ENCODE measurements at places on chromosomes 5 and 9.

DNA sequence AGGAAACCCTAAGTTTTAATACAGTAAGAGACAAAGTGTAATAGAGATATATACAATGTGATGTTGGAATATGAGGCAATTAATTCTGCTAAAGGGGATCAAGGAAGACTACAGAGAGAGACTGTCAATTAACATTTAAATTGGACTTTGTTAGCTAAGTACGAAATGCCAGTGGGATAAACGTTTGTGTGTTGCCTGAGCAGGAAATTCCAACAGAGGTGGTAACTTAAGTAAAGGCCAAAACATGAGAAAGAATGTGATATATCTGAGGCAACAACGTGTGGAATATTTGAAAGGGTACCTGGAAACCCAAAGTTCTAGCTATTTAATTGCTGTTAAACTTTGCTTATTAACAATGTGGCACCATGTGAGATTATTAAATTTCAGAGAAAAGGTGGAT lies 1666.9 kb upstream of the WWC1 start:
- no peak for DNase-seq

DNA sequence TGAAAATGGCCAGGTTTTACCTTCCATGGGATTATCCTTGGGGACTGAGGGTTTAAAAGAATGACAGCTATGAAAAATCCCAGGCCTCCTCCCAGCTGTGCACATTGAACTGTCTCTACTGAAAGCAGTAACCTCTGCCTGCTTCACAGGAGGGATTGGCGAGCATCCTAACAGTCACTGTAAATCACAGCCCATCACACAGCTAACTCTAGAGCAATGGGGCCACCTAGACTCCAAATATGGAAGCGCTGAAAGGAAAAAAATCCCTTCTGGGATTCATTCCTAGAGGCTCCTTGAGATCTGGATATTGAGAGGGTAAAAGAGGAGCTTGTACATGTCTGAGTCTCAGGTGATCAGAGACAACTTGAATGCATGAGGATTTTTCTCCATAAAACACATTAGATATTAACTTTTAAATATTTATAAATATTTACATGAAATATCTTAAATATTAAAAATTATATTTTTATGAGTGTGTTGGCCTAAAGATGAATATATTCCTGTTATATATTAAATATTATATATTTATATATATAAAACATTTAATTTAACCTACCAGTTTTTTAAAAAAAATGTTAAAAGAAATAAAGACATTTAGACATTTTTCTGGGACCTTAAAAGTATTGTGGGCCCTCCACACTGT lies 133.8 kb upstream of the SLC24A2 start:
- peak; percentile 76 for DNase-seq

GRCh38 chr5:169242175-169242848 lies 58.6 kb downstream of the SLIT3 start:
- DNase-seq = no peak

- DNase-seq = no peak
Measured at GRCh38 chr5:86880344-86880743, 262.6 kb downstream of the COX7C start.

DNA sequence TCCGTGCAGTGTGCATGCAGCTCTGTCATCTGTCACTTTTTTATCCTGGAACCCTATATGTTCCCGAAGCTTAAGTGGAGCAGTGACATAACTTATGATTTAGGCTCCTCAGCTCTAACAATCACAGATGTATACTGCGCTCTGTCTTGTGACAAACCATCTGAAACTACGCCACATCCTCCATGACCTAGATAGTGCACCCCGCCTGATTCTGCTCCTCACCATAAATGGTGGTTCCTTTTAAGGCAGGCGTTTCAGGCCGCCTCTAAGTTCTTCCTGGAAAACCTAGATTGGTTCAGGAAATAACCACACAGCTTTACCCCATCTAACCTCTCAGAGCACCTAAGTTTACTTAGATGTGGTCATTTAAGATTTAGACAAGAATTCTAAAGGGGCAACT lies 372.0 kb downstream of the CDH10 start:
- DNase-seq = no peak

GRCh38 chr9:98148486-98148885 lies 29.5 kb upstream of the TRIM14 start:
- DNase-seq = no peak

- DNase-seq = no peak
Measured at GRCh38 chr5:177310757-177311391, 824 bp downstream of the MXD3 start.

GRCh38 chr9:96251451-96251850 lies 50.5 kb downstream of the HSD17B3 start:
- DNase-seq = no peak

DNA sequence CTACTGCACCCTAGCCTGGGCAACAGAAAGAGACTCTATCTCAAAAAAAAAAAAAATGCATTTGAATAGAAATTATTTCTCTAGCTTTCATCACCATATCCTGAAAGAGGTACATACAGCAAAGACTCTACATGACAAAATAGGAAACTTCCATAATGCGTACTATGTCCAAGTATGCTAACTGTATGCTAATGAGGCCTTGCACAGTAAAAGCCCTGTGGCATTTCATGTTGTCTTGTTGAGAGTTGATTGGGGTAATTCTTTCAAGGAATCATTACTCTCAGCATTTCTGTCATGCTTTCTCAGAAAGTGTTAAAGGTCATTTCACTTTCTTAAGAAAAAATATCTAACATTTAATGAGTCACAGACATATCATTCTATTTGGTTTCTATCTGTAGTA lies 393.4 kb downstream of the CTNND2 start:
- DNase-seq = no peak

- DNase-seq = no peak
Measured at GRCh38 chr5:58738336-58738735, 155.5 kb downstream of the RAB3C start.

GRCh38 chr5:6371079-6371810 lies 7.1 kb downstream of the MED10 start:
- no peak for DNase-seq

DNA sequence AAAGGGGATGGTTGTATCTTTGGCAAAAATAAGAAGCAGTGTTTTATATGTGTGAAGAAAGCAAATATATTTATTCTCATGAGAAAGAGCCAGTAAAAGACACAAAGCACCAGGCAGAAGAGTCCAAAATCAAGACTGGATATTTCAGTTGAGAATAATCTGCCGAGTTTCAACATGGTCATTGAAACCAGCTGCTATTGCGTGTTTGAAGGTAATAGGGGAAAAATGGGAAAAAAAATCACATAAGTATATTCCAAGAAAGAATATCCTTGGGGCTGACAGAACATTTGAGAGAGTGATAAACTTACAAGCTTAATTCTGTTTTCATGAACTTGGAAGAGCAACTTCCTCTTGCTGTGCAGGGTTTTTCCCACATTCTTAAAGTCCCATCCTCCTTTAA lies 79.9 kb downstream of the ISOC1 start:
- DNase-seq = no peak

GRCh38 chr9:90459321-90459720 lies 183.3 kb downstream of the DIRAS2 start:
- no peak for DNase-seq

- DNase-seq = peak; percentile 79
Measured at GRCh38 chr5:150746-151145, 40.5 kb upstream of the LRRC14B start.

- DNase-seq = peak; percentile 76
Measured at GRCh38 chr9:101311758-101312420, 72.9 kb downstream of the BAAT start.

- no peak for DNase-seq
Measured at GRCh38 chr9:127491516-127491915, 40.2 kb downstream of the LRSAM1 start.

GRCh38 chr9:92518199-92518598 lies 17.6 kb downstream of the ECM2 start:
- no peak for DNase-seq

GRCh38 chr5:68159224-68159951 lies 56.2 kb upstream of the PIK3R1 start:
- no peak for DNase-seq

DNA sequence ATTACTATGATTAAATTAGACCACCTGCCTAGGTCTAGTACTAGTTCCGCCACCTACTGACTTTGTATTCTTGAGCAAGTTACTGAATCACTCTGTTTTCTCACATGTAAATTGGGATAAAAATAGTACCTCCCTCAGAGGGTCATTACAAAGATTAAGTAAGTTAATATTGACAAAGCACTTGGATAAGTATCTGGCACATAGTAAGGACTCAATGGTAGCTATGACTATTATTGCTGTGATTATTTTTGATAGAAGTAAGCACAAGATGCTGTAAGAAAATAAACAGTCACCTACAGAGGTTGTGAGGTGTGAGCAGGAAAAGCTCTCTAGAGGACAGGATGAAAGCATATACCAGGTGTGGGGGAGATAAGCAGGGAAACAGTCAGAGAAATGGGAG lies 173.1 kb upstream of the PAPPA start:
- DNase-seq = no peak

DNA sequence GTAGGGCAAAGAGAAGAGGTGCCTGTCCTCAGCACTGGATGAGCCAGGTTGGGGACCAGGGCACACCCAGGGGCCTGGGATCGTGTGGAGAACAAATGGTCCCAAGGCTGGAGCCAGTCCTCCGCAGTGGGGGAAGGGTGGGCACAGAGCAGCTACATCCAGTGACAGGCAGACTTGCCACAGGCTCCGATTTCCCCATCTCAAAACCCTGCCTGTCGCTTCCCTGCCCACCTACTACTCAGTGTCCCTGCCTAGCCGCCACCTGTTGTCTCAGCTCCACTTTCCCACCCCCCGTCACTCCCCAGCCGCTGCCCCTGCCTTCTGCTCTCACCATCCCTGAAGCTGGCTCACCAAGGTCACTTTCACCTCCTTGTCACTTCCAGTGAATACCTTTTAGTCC lies 13.9 kb upstream of the ENHO start:
- DNase-seq = no peak

DNA sequence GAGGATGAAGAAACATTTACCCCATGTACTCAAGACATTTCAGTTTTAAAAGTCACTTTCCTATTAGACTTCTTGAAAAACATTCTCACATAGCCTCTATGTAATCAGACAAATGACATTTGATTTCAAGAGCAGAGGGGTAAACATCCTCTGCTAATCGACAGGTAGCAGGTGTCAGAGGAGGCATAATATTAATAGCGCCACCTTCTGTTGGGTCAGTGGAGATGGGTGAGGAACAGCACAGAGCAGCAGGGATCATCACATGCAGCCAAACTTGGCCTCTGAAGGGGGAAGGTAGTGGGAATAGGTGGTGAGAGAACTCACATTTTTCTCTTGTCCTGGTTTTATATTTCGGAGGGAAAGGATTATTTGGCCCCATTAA lies 3.3 kb upstream of the LSM11 start:
- no peak for DNase-seq

- no peak for DNase-seq
Measured at GRCh38 chr9:134889386-134890154, 9.0 kb downstream of the FCN2 start.

DNA sequence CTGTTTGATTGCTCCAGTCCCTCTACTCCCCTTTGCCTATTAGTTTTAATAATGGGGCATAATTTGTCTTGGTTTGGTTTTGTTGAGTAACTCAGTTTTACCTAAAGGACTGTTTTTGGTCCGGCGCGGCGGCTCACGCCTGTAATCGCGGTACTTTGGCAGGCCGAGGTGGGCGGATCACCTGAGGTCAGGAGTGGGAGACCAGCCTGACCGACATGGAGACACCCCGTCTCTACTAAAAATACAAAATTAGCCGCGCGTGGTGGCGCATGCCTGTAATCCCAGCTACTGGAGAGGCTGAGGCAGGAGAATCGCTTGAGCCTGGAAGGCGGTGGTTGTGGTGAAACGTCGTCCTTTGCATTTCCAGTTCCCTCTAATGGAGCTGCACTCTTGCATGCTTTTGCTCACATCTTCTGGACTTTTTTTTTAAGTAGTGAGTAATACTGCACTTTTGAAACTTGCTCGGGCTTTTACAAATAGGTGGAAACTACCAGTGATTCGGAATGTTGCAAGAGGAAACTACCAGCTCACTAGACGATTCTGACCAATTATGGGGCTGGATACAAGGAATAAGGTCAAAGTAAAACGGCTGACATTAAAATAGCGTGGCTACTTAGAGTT lies 721 bp upstream of the MAML1 start:
- no peak for DNase-seq

DNA sequence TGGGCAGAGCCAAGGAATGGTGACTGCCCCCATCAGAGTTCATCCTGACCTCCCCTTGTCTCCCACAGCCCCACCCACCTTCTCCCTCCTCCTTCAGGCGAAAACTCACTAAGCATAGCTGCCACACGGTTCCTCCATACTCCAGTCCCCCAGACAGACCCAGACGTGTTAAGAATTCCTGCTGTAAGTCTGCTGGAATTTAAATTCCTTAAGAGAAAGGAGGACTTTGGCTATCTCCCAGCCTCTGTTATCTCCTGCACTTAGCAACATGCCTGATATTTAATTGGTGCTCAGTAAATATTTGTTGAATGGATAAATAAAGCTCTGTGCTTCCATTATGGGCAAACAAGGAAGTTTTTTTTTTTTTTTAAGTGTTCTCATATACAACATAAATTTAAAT lies 213.7 kb downstream of the RFK start:
- no peak for DNase-seq

GRCh38 chr9:15374310-15374709 lies 48.4 kb upstream of the SNAPC3 start:
- no peak for DNase-seq

Data from NCI-H446 (cell line).